ENCODE measurements at places on chromosomes 16 and 17.
A peak's percentile ranks its signal among the peaks of the same experiment; 100 is the strongest.

DNA sequence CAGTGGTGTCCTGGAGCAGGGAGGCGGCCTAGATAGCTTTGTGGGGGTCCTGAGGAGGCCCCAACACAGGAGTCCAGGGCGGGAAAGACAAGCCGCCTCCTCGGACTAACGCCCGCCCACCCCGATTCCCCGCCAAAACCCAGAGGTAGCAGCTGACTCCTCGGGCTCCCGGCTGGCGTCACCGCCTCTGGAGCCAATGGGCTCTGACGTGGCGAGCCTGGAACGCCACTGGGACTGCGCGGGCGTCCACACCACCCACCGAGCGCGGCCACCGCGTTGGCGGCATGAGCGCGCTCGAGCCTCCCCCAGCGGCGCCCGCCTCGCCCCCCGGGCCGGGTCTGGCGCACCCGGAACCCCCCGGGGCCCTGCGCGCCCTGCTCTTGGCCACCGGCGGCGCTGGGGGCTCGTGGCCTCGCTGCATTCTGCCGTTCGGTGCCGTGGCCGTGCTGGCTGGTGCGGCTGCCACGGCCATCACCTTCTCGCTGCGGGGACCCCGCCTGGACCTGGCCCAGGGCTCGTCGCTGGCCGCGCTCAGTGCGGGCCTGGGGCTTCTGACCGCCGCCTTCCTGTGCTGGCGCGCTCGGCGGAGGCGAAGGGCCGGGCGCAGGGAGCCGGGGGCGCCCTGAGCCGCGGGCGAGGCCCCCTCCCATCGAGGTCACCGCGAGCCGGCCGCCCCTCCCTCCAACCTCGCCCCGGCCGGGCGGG lies 3.4 kb upstream of the NTN3 start:
- DNase-seq: peak; percentile 78

GRCh38 chr17:42026857-42027589 lies 7.1 kb downstream of the NKIRAS2 start:
- no peak for DNase-seq

- DNase-seq: no peak
These were observed 36.3 kb downstream of the SOST start for GRCh38 chr17:43722269-43722619.

- DNase-seq: no peak
These were observed 13.9 kb downstream of the DNAAF1 start for GRCh38 chr16:84159007-84159406.

GRCh38 chr16:88561485-88562359 lies 8.5 kb upstream of the ZC3H18 start:
- peak; percentile 39 for DNase-seq
